GM23248 (cell line): ENCODE measurements at places on chromosomes 12 and 14.

DNA sequence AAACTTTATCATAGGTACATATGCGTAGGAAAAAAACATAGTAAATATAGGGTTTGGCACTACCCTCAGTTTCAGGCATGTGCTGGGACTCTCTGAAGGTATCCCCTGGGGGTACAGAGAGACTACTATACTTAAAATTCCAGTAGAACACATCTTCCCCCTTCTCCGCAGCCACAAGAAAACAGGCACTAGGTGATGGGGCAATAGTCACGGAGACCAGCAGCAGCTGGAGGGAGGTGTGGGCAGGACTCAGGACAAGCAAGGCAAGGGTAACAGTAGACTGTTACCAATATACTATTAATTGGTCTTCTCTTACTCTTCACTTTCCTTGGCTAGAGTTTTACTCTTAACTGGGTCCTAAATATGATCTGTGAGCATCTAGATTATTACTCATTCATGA, 4.6 kb upstream of the PAPOLA start:
- no peak for DNase-seq

DNA sequence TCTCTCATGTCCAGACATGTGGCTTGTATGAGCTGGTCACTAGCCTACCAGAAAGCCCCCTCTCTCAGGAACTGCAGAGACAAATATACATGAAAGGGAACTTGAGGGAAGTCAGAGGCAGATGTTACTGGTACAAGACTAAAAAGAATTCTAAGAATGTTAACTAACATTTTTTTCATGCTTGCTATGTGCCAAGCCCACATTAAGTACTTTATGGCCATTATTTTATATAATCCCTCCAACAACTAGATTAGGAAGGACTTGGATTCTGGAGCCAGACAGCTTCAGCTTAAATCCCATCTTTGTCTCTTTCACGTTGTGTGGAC, 24.6 kb downstream of the TTC9 start:
- peak; percentile 10 for DNase-seq

- no peak for DNase-seq
Measured at GRCh38 chr12:124956571-124956970, 32.4 kb downstream of the DHX37 start.

DNA sequence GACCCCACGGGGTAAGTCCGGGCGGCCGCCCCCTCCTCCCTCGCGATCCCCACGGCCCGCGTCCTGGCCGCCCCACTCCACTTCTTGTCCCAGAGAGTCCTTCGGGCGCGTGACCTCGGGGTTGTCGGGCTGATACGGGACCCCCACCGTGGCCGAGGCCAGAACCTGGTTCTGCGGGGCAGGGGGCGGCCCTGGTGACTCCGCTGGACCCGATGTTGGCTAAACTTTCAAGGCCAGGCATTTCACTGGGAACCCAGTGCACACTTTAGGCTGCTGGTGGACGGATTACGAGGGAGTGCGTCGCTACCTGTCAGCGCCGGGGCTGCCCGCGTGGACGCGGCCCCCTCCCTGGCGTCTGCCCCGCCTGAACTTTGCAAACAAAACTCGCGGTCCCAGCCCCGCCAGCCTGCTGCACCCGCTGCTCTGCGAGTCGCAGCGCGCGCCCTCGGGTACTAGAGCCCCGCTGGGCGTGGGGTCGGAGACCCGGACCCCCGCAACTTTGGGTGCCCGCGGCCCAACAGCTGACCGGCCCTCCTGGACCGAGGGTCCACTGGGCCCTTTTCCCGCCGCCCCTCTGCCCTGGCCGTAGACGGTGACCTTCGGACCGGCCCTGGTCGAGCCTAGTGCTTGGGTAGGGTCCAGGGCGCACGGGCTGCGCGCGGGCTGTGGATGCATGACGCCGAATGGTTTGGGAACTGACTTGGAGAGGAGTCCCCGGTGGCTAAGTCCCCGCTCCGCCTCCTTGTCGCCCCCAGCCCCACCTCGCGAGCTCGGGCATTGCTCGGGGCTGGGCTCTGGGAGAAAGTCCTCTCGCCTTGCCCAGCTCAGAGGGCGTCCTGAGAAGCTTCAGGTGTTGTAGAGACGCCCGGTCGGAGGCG, 624 bp downstream of the RIN3 start:
- DNase-seq = peak; percentile 60

- no peak for DNase-seq
Measured at GRCh38 chr12:101858361-101858760, 19.0 kb upstream of the DRAM1 start.

- DNase-seq = no peak
Measured at GRCh38 chr12:116672842-116673516, 64.9 kb downstream of the SPRING1 start.

GRCh38 chr12:82034769-82035168, 275.6 kb upstream of the PPFIA2 start:
- no peak for DNase-seq

- peak; percentile 4 for DNase-seq
Measured at GRCh38 chr14:53896726-53897125, 59.9 kb downstream of the BMP4 start.

- no peak for DNase-seq
Measured at GRCh38 chr12:103397536-103397935, 98.2 kb downstream of the C12orf42 start.

GRCh38 chr12:46342562-46343033, 30.0 kb downstream of the SLC38A2 start:
- DNase-seq = peak; percentile 63

DNA sequence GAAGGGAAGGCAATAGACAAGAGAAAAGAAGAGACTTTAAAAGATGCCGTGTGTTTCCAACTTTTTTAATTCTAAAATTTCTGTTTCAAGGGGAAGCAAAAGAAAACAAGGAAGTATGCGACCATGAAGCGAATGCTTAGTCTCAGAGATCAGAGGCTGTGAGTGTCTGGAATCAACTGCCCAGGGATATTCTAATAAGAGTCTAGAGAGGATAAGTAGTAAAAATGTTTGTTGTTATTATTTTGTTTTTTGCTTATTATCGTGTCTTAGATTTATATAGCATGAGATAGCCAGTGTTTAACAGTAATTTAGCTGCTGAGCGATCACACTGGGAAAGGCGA, 421 bp downstream of the FCF1 start:
- DNase-seq = no peak
